ENCODE measurements at places on chromosomes 7 and 10.

DNA sequence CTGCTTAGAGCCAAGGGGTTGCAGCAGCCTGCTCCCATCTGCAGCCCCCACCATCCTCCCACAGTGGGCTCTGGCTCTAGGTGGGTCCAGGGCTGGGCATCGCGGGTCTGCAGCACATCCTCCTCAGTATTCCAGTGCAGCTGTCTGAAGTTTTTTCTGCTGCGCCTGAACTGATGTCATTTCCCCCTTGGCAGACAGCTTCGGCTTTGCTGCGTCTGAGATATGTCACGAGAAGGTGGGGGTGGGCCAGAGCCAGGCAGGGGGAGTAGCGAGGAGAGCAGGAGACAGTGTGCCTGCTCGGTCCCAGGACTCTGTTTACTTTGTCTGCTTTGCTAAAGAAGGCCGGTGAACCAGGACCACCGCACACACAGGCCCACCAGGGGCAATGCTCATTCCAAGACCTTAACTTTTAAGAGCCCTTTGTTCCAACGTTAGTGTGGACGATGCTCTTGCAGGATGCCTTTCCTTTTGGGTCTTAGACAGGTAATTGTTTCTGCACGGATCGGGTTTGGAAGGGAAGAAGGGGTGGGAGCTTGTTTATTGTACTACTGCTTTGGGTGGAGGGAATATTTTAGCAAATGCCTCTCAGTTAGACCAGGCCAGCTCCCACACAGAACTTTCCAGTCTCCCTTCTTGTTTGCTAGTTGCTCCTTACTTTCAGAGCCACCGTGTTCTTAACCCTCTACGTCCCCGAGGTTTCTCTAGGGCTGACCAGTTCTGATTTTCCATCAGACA, 32.4 kb downstream of the WBP1L start:
- no peak for DNase-seq

GRCh38 chr7:142754681-142755575, 5.7 kb downstream of the PRSS1 start:
- no peak for DNase-seq

- DNase-seq, result no peak
Measured at GRCh38 chr7:157525491-157525915, 188.7 kb downstream of the DNAJB6 start.

GRCh38 chr7:75024922-75025321, 48.7 kb downstream of the RCC1L start:
- no peak for DNase-seq

DNA sequence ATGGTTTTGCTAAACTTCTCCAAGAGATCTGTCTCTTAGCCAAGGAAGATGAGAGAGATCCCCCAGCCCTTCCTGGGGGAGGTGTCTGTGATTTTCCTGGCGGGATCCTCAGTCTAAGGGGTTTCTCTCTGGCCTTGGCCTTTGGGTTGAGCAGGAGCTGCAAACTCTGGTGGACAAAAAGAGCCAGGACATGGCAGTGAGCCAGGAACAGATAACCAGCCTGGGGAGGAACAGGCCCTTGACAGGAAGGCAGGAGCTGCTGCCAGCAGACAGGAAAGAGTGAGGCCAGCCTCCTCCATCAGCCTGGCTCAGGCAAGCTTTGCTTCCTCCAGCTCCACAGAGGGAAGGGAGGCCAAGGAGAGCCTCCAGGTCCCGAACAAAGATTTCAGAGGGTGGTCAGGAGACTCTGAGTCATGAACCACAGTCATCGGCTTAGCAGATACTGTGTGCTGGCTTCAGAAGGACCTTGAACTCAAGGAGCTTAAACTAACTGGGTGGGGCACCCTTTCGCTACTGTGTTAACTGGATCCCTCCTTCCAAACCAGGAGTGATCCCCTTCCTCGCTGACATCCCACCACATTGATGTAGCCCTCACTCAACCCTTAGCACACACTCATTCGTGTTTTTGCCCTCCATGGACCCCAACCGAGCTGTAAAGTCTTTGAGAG, 34.7 kb downstream of the DDIT4 start:
- DNase-seq, result no peak

- no peak for DNase-seq
Measured at GRCh38 chr7:108537229-108537628, 11.3 kb upstream of the PNPLA8 start.

DNA sequence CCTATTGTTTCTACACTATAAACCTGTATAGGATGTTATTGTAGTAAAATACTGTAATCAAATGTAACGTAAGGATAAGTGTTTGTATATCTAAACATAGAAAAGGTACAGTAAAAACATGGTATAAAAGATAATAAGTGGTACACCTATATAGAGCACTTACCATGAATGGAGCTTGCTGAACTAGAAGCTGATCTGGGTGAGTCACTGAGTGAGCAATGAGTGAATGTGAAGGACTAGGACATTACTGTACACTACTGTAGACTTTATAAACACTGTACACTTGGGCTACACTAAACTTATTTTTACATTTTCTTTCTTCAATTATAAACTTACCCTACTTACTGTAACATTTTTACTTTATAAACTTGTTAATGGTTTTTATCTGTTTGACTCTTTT, 732.9 kb upstream of the LRRN3 start:
- no peak for DNase-seq

- DNase-seq, result no peak
Measured at GRCh38 chr7:132336797-132337196, 239.5 kb downstream of the PLXNA4 start.

DNA sequence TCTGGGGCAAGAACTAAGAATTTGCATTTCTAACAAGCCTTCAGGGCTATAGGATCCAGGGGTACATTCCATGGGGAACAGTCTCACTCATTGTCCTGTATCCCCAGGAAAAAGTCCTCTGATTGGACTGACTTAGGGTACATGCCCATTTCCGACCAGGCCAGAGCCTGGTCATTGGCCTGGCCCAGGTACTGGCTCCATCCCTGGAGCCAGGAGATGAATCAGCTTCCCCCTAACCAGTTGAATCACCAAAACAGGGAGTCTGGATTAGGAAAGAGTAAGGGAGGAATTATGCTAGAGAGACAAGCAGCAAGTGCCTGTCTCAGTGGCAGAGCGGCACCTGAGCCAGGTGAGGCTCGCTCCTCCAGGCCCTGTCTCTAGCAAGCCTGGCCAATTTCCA, 137.5 kb downstream of the FGFR2 start:
- no peak for DNase-seq

DNA sequence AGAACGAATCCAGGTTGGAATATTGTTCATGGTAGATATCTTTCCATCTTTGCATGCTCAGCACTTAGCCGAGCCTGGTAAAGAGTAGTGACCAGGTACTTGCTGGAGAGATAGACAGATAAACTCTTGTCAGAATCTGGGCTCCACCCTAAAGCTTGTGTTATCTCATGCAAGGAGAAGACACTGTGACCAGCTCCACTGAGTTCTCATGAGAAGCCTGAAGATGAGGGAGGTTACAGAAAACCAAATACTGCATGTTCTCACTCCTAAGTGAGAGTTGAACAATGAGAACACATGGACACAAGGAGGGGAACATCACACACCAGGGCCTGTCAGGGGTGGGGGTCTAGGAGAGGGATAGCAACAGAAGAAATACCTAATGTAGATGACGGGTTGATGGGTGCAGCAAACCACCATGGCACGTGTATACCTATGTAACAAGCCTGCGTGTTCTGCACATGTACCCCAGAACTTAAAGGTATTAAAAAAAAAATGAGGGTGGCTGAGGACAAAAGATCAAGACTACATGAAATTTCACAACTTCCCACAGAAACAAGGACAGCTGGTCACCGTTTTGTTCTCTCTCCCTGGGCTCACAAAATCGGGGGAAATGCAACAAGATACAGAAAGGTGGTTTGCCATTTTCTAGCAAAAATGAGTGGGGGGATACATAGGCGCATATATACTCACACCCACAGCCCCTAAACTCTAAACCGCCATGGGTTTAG, 17.4 kb downstream of the DLG5 start:
- DNase-seq, result no peak

DNA sequence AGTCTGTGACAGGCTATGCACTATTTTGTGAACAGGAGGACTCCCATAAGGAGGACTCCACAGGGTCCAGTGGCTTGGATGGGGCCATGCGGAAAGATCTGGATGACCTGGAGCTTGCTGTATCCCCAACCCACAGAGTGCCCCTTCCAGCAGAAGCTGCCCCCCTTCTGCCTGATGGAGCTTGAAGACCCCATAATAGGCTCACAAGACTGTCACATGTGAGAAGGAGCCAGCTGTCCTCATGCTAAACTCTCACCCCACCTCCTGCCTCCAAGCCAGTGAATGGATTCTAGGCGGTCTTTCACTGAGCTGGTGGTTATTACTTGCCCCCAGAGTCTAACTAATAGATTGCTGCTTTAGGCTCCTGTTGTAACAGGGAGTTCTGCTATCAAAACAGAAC, 79.1 kb downstream of the XRCC2 start:
- DNase-seq, result no peak

DNA sequence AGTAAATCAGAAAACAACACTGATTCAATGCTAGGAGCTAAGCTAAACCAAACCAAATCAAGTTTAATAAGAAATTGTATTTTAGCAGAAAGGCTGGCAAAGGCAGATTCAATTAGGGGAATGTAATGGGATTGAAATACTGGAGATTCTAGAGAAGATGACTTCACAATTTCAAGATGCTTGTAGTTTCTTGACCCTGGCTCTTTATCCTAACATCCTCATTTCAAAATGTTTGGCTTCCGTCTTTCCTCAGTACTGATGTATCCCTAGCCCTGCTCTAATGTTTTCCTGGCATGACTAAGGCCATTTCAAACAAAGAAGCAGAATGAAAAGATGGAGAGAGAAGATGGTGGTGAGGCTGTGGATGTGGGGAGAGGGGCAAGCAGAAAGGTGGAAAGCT, 2.7 kb upstream of the JCAD start:
- DNase-seq, result no peak

DNA sequence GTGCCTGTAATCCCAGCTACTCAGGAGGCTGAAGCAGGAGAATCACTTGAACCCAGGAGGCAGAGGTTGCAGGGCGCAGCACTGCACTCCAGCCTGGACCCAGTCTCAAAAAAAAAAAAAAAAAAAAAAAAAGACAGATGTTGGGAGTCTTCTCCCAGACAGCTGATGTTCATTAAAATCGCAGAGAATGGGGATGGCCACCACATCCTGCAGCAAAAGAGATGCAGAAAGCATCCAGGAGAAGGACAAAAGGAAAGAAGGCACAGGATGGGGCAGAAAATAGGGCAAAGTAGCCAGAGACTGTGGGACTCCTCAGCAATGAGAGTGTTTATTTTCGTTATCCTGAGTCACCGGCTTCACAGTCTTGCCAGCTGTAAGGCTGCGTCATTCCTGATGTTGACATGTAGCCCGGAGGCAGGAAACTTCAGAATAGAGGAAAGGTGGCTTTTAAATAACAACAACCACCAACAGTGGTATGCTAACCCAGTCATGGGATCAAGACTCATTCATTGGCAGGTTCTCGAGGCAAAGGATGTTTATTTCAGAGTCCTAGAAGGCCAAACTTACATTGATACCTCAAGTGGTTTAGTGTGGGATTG, 149.5 kb upstream of the SVIL start:
- no peak for DNase-seq

GRCh38 chr10:127447197-127447596, 101.9 kb upstream of the NPS start:
- DNase-seq, result no peak

- no peak for DNase-seq
Measured at GRCh38 chr10:70478191-70479164, at the start of gene PALD1. Gene PALD1, plus strand, starts transcription at chr10:70478767. Its CDS starts 47,185 bp downstream, at chr10:70525952.

DNA sequence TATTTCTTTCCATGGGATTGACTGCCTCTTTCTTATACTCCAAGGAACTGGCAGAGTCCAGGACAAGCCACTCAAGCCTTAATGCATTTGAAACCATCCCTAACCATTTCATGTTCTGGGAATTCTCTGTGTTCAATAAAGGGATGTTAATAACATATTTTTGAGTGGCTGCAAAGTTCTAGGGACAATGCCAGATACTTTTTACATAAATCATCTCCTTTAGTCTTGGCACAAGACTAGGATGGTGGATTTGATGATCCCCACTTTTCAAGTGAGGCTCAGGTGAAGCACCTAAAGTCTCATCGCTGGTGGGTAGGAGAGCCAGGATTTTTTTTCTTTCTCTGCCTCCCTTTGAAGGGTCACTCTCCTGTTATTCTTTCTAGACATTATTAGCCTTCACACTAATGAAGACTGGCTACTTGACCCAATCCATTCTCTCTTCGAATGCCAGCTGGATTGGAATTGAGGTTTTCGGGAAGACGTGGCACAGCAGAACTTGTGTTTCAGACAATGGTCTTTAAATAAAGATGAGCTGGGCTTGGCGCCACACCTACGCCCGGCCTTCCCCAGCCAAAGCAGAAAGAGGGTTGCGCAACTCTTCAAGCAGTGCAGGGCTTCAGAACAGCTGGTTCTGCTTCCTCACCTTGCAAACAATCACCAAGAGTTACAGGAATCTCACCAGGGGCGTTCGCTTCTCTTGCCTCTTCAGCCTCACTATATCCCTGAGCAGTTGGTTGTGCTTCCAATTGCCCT, 73.8 kb upstream of the BMPER start:
- no peak for DNase-seq

DNA sequence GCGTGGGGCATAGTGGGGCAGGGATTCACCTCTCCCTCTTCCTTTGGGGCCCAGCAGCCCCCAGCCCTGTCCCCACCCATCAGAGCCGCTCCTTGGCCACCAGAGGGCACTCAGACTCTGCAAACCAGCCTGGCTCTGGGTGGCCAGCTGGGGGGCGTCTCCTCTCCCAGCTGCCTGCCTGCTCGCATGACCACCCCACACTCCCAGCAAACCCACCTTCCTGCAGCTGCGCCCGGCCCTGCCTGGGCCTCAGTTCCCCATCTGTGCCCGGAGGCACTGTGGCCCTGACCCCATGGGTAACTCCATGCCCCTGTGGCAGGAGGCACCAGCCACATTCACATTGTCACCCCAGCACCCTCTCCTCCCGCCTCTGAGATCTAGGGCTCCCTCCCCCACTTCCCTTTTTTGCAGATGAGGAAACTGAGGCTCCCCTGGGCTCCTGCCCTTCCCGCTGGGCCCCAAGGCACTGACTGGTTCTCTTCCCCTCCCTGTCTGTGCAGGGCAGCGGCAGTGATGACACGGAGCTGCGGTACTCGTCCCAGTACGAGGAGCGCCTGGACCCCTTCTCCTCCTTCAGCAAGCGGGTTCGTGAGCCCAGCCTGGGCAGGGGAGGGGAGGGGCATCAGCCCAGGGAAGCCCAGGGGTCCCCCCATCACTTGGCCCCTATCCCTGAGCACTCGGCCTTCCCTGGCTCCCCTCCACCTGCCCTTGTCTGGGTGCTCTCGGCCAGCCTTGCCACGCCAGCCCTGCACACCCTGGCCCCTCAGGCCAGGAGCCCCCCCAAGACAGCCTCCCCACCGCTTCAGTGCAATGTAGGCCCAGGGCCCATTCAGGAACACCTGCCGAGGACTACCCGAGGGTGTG, 6.9 kb upstream of the SH2B2 start:
- peak; percentile 29 for DNase-seq

- no peak for DNase-seq
Measured at GRCh38 chr10:117425974-117426566, 50.8 kb upstream of the PDZD8 start.

DNA sequence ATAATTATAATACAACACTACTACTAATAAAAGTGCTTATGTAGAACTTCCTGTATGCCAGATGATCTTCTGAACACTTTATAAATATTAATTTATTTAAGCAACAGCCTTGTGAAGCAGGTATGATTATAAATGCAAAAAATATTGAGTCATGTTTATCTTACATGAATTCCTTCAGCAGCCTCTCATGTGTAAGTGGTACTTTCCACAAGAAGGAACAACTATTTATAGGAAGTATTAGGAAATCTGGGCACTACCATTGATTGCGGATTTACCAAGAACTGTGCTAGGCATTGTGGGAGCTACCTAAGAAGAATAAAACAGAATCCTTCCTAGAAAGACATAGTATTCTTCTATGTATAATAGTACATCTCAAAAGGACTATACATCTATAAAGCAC, 10.7 kb upstream of the STEAP4 start:
- DNase-seq, result no peak

Data from stimulated activated CD4-positive, alpha-beta T cell treated with anti-CD3 and anti-CD28 coated beads, TNF-alpha, amount 100 ng/mL, for 4 hours (primary cell).